ENCODE measurements at places on chromosomes 16 and 17. TPM values are rescaled to one million over a fixed set of nuclear protein-coding genes. Genes with fewer than 3 reads are reported as not detected.

- no peaks in the 10 kb centered on the region for H3K36me3 ChIP-seq
- no peak overlapping the region for H3K27ac ChIP-seq
- no peak overlapping the region for H3K4me3 ChIP-seq
- DNase-seq, result no peak
These were observed 207.6 kb downstream of the CEP112 start for GRCh38 chr17:65984299-65984698.

DNA sequence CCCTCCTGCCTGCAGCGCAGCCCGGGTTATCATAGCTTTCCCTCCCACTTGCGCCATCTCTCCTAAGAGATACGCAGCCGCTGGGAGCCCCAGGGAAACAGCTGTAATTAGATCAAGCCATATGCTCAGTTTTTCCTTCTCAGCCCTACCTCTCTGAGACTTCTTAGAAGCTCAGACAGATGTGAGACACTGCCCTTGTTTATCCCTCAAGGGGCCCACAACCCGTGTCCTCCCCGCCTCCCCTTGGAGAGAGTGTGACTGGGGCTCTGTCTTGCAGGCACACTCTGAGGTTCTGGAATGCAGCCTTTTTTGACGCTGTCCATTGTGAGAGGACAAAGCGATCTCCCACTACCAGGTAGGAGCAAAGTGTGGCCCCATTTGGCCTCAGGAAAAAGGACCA lies 31.2 kb downstream of the CIBAR2 start:
- DNase-seq, result no peak
- H3K27me3 ChIP-seq, result peaks cover 20% of the 10 kb centered on the region
- H3K27ac ChIP-seq, result no peak overlapping the region
- H3K4me3 ChIP-seq, result no peak overlapping the region
- H3K4me1 ChIP-seq, result peaks cover 49% of the 10 kb centered on the region

DNA sequence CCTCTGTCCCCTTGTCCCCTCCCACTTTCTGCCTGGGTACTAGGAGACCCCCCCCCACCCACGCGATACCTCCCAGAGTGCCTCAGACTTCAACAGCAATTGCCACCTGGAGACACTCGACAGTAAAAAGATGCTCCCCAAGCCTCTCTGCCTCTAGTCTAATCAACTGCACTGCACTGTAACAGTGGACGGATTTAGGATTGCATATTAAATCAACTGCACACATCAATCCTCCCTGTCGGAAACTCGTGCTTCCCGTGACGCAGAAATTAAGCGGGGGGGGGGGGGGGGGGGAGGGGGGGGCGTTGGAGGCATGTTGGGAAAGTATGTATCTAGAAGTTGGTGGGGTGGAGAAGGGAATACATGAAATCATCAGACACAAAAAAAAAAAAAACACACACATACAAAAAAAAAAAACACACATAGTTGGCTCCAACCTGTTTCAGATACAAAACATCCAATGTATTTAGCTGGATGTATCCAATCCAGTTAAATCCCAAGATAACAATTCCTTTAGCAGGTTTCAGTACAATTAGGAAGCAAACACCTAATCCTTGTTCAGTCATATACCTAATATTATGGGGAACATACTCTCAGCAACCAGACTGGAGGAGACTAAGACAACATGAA lies 29.7 kb downstream of the FAM222B start:
- H3K27me3 ChIP-seq, result no peaks in the 10 kb centered on the region
- no peak for DNase-seq
- H3K27ac ChIP-seq, result peak overlapping the region; percentile 93
- no peaks in the 10 kb centered on the region for H3K36me3 ChIP-seq

DNA sequence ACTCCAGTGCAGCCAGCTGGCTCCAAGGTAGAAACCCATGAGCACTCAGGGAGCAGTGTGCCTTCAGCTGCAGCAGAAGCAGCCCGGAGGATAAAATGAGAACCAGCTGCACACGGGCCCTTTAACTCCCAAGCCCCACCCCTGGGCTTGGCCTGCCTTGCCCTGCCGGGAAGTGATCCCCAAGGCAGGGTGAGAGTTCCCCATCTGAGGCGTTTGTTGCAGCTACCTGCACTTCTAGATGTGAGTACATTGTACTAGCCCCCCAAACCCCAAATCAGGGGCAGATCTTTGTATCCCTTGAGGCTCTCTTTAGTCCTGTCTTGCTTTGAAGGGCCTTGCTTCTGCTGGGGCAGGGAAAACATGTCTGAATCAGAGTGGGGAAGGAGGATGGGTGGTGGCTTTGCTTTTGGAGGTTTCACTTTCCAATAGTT lies at the start of gene MVP:
Gene MVP, plus strand, starts transcription at position 192 of the 431 bp plus-strand sequence. CDS start 10,088 bp downstream, outside the sequence.
- peaks cover 17% of the 10 kb centered on the region for H3K36me3 ChIP-seq
- peak within 1 kb of the TSS; percentile 92 for H3K27ac ChIP-seq
- H3K4me3 ChIP-seq, result peak within 1 kb of the TSS; percentile 86
- DNase-seq, result peak; percentile 92
- no peaks in the 10 kb centered on the region for H3K27me3 ChIP-seq

Gene C17orf50
- total RNA-seq, result not detected

Gene CASKIN2
- total RNA-seq, result 51.1 TPM

DNA sequence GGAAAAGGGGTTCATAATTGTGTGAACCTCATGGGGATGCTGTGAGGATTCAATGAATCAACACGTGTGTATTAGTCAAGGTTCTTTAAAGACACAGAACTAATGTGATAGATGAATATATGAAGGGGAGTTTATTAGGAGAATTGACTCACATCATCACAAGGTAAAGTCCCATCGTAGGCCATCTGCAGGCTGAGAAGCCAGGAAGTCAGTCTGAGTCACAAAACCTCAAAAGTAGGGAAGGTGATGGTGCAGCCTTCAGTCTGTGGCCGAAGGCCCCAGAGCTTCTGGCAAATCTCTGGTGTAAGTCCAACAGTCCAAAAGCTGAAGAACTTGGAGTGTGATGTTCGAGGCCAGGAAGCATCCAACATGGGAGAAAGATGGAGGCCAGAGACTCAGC lies 413.4 kb downstream of the CDH13 start:
- no peak overlapping the region for H3K27ac ChIP-seq
- H3K4me1 ChIP-seq, result no peaks in the 10 kb centered on the region
- no peaks in the 10 kb centered on the region for H3K36me3 ChIP-seq

Gene SMIM22
- not detected for total RNA-seq

DNA sequence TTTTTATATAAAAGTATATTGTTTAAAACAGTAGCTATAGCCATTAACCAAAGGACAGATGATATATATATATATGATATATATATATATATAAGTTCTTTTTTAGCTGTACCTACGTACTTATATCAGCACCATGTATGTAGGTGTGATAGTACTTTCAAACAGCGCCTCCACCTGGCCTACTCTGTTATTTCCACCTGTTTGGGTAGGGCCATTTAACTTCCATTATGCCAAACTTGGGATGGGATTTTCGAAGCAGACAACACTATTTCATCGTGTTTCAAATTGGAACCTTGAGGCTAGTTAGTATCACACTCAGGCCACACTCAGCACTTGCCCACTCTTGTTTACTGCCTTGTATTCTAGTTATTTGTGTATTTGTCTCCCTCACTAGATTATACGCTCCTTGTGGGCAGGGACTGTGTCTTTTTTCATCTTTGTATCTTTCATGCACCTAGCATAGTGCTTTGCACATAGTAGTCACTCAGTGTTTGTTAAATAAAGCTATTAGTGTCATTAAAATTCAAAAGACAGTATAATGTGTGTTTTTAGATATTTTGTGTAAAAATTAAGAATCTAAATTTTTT lies 11.8 kb upstream of the CLTC start:
- no peaks in the 10 kb centered on the region for H3K27me3 ChIP-seq
- H3K27ac ChIP-seq, result no peak overlapping the region
- H3K4me1 ChIP-seq, result no peaks in the 10 kb centered on the region
- H3K4me3 ChIP-seq, result no peak overlapping the region
- DNase-seq, result no peak
- peaks cover 22% of the 10 kb centered on the region for H3K36me3 ChIP-seq

GRCh38 chr16:28140788-28141618 lies 70.8 kb downstream of the XPO6 start:
- no peaks in the 10 kb centered on the region for H3K27me3 ChIP-seq
- H3K4me3 ChIP-seq, result peak overlapping the region; percentile 19
- H3K27ac ChIP-seq, result peak overlapping the region; percentile 94
- H3K36me3 ChIP-seq, result peaks cover 59% of the 10 kb centered on the region

Gene NEUROD2
- not detected for total RNA-seq

DNA sequence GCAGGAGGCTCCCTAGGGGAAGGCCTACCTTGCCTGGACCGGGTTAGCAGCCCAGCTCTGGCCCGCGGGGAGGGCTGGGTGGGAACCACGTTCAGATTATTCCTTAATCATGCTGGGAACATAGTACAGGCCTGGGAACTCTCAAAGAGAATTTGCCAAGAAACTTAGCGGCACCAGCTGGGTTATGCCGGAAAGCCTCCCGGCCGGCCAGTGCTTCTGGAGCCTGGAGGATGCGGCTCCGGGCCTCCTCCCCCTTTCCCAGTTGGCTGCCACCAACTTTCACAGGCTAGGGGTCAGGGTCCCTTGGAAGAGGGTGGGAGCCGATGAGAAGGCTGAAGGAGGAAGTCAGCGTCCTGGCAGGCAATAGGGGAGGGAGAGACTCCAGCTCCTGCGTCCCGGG lies 10.8 kb downstream of the NGFR start:
- H3K4me1 ChIP-seq, result no peaks in the 10 kb centered on the region
- peaks cover 79% of the 10 kb centered on the region for H3K27me3 ChIP-seq
- H3K4me3 ChIP-seq, result no peak overlapping the region
- DNase-seq, result no peak
- peak overlapping the region; percentile 63 for H3K27ac ChIP-seq

DNA sequence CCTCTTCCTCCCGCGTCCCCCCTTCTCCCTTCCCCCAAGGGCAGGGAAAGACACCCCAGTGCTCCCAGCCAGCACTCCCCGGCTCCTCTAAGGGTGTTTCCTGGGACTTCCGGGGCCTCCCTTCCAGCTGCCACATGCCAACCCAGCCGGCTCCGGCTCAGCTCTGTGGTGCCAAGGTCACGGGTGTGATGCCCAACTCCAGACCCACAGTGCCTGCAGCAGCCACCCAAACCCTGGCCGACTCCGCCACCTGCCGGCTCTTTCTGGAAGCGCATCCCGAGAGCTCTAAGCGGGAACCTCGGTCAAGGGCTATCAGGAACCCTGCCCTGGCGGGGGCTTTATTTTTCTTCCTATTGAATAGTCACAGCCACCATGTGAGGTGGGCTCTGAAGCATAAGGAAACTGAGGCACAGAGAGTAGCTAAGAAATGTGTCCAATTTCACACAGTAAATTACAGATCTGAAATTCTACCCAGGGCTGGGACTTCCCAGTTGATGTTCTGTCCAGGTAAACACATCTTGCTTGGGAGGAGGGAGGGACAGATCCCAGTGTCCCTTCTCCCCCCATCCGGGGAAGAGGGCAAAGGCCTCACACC lies 3.3 kb upstream of the PPP1R1B start:
- no peak overlapping the region for H3K4me3 ChIP-seq
- H3K27me3 ChIP-seq, result peaks cover 18% of the 10 kb centered on the region
- DNase-seq, result peak; percentile 96
- H3K36me3 ChIP-seq, result no peaks in the 10 kb centered on the region
- no peak overlapping the region for H3K27ac ChIP-seq
- H3K4me1 ChIP-seq, result peaks cover 17% of the 10 kb centered on the region

GRCh38 chr17:80991645-80992076 lies at the start of gene CHMP6:
Gene CHMP6 (plus strand): TSS chr17:80991841. CDS start chr17:80991919, 78 bp downstream.
- peaks cover 19% of the 10 kb centered on the region for H3K36me3 ChIP-seq
- peak within 1 kb of the TSS; percentile 100 for H3K4me3 ChIP-seq
- DNase-seq, result peak; percentile 94
- H3K27ac ChIP-seq, result peak within 1 kb of the TSS; percentile 65
- H3K4me1 ChIP-seq, result peaks cover 67% of the 10 kb centered on the region

DNA sequence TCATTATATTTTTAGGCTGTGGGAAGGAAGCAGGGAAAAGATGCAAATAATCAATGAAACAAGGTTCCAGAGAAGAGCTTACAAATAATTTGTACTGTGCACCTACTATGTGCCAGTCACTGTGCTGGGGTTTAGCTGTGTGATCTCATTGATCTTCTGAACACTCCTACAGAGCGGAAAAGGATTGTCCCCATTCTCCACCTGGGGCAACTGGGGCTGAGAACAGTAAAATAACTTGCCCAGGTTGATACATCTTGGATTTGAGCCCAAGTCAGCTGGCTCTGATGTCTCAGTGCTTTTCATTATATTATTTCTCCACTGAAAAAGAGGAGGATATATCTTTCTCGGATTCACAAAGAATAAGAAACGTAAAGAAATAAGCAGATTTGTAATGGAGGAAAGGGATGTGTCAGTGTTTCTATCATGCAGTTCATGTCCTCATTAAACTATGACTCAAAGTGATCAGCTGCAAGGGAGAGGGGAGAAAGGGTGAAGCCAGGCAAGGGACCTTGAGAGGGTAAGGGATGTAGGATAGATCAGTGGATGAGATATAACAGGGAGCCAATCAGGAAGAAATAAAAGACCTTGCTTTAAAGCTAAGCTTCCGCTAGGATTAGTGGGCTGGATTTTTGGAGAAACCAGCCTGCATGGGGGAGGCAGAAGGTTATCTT lies 143.6 kb upstream of the NOL11 start:
- H3K36me3 ChIP-seq, result no peaks in the 10 kb centered on the region
- no peaks in the 10 kb centered on the region for H3K27me3 ChIP-seq
- no peak for DNase-seq
- no peak overlapping the region for H3K4me3 ChIP-seq
- H3K4me1 ChIP-seq, result peaks cover 18% of the 10 kb centered on the region

- no peak overlapping the region for H3K4me3 ChIP-seq
- H3K27me3 ChIP-seq, result no peaks in the 10 kb centered on the region
- no peaks in the 10 kb centered on the region for H3K4me1 ChIP-seq
- H3K36me3 ChIP-seq, result no peaks in the 10 kb centered on the region
- no peak overlapping the region for H3K27ac ChIP-seq
These were observed 47.7 kb downstream of the ADAMTS18 start for GRCh38 chr16:77386831-77387814.

GRCh38 chr16:65956100-65956499 lies 410.4 kb upstream of the CDH5 start:
- no peaks in the 10 kb centered on the region for H3K36me3 ChIP-seq
- DNase-seq, result no peak
- no peak overlapping the region for H3K27ac ChIP-seq
- H3K4me3 ChIP-seq, result no peak overlapping the region
- no peaks in the 10 kb centered on the region for H3K4me1 ChIP-seq

Gene OR1A1
- total RNA-seq, result not detected

All from spleen (tissue), 13 donors.